ENCODE measurements at places on chromosomes 11 and 22.
A peak's percentile ranks its signal among the peaks of the same experiment; 100 is the strongest.

- no peak for DNase-seq
Measured at GRCh38 chr11:15720460-15720859, 605.7 kb downstream of the INSC start.

- peak; percentile 64 for DNase-seq
Measured at GRCh38 chr11:122779047-122779629, 59.2 kb upstream of the CRTAM start.

- DNase-seq = no peak
Measured at GRCh38 chr11:128133501-128133900, 453.9 kb downstream of the ETS1 start.

DNA sequence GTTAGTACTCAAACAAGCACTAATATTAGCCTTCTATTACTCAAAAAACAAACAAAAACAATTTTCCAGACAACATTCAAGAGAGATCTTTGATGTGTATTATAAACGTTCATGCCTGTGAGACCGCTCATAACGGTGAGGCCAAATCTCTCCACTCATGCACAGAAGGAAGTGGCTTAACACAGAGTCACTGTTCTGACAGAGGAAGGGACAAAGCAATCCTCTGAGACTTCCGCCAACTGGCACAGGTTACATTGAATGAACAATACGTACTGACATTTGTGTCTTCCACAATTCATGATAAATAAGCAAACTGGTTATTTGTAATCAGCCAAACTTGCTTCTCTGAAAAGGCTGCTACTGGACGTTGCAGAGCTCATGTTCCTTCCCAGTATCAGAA is 30.5 kb downstream of the CHKA start:
- DNase-seq = peak; percentile 50

GRCh38 chr11:94139416-94139815 is 10.8 kb downstream of the PANX1 start:
- no peak for DNase-seq

GRCh38 chr11:20277014-20277413 is 86.5 kb upstream of the HTATIP2 start:
- no peak for DNase-seq

DNA sequence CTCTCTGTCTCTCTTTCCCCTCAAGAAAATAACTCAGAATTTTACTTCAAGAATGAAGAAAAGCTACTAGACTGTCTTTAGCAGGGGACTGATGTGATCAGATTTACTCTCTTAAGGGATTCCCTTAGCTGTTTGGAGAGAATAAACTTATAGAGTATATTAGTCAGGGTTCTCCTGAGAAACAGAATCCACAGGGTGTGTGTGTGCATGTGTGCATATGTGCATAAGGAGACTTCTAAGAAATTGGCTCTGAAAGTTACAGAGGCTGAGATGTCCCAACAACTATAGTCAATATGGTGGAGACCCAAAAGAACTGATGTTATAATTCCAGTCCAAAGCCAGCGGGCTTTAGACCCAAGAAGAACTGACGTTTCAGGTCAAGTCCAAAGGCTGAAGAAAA is 43.1 kb upstream of the ARL14EP start:
- no peak for DNase-seq

DNA sequence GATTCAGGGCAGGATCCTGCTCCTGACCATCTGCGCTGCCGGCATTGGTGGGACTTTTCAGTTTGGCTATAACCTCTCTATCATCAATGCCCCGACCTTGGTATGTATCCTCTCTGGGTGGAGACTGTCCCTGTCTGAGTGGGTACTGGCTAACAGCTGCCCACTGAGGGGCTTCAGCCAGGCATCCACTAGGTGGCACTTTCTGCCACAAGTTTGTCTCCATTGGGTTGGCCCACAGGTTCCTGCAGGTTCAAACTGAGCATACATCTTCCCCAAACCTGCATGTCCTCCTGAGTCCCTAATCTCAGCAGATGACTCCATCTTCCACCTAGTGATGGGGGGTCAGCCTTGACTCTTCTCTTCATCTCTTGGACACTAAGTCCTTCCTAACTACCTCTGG is 4.4 kb downstream of the SLC2A11 start:
- no peak for DNase-seq

DNA sequence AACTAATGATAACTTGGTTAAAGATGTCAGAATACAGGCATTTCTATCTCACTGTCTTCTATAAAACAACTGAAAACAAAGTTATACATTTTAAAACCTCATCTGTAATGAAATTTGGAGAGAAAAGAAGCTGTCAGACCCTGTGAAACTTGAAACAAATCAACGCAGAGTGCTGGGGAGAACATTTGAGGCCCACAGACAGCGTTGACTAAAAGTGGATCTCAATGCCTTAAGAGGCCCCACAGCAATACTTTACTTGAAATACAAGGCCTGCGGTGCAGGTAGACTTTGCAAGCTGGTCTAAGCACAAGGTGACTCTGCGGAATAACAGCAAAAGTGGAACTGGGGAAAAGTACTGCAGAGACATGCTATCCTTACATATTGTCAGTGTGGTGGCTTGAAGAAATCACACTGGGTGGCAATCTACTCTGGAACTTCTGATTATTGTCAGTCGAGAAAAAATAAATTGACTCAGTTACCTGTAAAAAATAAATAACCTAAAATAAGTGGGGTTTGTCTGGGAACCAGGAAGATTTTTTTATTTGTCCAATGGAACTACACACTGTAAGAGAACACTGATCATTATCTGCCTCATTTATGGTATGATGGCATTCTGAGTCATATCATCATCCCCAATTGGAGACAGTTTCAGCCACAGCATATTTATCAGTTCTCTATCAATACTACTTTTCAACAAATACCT is 138.9 kb downstream of the LUZP2 start:
- no peak for DNase-seq

- no peak for DNase-seq
Measured at GRCh38 chr22:23180893-23181720, 798 bp downstream of the BCR start.

DNA sequence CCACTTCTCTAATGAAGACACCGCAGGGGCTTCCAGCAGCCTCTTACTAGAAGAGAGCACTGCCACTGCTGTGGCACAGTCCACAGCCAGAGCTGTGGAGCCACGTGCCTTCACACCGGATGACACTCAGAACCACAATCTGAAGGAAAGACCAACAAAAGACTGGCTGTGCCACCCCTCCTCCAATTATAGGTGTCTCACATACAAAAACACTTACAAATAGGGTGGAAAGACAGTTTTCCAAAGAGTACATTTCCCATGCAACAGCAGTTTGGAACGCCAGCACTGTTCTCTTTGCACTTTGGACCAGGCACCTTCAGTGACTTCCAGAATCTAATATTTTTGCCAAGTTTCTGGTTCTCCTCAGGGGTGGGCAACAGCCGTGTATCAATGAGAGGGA is 38.0 kb upstream of the SLC25A1 start:
- no peak for DNase-seq

- peak; percentile 81 for DNase-seq
Measured at GRCh38 chr11:46308631-46309419, 31.4 kb downstream of the CREB3L1 start.

GRCh38 chr11:40032331-40032730 is 1427.1 kb downstream of the LRRC4C start:
- no peak for DNase-seq

GRCh38 chr11:2746401-2747247 is 46.8 kb upstream of the KCNQ1OT1 start:
- no peak for DNase-seq

DNA sequence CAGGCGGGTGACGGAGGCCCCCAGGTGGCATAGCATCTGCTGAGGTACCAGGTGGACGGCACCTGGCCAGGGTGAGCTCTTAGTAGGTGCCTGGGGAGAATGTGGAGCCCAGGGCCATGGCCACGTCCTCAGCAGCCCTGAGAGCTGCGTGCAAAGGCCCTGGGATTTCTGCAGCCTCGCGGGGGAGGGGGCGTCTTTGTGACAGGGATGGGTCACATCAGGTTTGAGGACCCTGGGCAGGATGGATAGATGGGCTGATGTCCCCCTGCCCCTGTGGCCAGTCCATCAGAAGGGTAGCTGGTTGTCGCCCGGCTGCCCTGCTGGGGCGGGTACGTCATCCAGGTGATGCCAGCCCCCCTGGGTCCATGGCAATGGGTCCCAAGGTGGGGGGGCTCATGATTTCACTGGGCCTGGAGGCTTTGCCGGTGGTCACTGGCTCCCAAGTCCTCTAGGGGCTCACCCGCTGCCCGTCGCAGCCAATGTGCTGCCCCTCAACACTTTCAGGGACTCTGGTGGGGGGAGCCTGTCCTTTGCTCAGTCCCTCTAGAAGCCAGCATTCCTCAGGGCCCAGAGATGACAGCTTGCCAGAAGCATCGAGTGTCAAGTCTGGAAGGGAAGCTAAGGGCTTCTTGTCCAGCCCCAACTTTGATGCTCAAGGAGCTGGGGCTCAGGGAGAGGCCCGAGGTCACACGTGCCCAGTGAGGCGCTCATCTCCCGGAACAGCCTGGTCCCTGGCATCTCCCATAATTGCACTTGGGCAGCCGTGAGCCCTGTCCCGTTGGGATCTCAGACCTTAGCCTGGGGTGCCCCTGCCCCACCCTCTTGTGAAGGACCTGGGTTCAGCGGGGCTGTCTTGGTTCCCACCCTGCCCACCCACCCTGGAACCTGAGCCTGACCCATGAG is 777 bp downstream of the TBX10 start:
- DNase-seq = no peak

GRCh38 chr11:100188137-100188783 is 498.8 kb upstream of the ARHGAP42 start:
- DNase-seq = no peak

- DNase-seq = no peak
Measured at GRCh38 chr22:39489094-39490068, 12.7 kb upstream of the MIEF1 start.

- DNase-seq = peak; percentile 97
Measured at GRCh38 chr22:37643225-37643847, 3.9 kb downstream of the SH3BP1 start.

GRCh38 chr11:11876458-11876857 is 34.7 kb downstream of the USP47 start:
- DNase-seq = no peak

GRCh38 chr11:45905095-45905494 is 2.0 kb downstream of the FREY1 start:
- DNase-seq = no peak

DNA sequence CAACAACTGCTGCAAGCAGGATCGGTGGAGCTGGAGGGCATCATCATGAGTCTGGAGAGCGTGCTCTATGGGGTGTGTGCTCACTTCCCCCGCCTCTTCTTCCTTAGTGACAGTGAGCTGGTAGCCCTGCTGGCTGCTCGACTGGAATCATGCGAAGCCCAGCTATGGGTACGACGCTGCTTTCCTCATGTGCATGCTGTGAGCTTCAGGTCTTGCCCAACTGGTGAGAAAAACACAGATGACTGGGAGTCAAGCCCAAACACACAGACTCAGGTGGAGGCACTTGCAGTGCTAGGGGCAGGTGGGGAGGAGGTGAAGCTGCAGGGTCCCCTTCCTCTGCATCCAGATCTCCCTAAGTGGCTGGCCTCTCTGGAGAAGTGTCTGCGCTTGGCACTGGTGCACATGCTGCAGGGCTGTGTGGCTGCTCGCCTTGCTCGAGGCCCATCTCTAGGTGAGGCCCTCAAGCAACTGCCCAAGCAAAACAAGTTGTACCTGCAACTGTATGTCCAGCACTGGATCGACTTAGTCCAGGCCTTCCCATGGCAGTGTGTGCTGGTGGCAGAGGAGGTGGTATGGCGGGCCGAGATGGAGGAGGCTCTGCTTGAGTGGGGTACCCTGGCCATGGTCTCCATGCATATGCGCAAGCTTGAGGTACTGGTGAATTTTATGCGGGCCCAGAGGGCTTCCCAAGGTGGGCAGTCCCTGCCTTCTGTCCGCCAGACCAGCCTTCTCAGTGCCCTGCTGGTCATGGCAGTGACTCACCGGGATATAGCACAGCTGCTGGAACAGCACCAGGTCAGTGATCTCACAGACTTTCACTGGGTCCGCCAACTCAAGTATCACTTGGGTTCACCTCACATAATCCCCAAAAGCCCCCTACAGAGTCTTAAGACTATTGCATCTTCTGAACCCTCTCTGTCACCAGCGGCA is 48.1 kb downstream of the DNHD1 start:
- DNase-seq = no peak

- no peak for DNase-seq
Measured at GRCh38 chr11:124394408-124394807, 4.4 kb downstream of the OR8B3 start.

DNA sequence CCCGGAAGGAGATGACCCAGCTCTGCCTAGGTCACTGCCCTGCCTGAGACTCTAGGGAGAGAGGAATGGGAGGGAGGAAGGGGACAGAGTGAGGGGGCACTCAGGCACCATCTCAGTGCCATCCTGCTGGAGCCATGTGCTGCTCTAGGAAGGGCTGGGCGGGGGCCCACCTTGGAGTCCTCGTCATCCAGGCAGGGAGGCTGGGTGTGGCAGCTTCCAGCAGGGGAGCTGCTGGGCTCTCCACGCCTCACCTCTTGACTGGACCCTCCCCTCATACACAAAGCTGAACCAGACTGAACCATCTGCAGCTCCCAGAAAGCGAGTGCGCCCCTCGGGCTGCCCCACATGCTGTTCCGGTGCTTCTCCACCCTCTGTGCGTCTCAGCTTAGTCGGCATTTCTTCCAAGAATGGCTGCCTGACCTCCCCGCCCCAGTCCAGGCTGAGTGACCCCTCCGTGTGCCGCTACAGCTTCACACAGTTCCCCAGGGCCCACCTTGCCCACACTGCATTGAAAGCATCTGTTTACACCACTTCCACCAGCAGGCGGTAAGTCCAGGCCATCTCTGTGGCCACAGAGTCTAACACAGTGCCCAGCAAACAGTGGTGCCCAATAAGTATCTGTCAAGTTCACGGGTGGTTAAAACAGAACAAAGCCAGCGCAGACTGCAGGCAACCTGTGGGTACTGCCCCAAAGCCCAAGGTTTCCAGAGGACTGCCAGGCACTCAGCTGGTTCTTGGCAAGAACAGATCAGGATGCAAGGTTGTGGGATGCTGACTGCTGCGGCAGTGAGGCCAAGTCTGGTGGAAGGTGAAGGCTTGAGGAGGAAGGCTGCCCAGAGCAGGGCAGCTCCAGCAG is 9.4 kb upstream of the TRIM29 start:
- DNase-seq = no peak

DNA sequence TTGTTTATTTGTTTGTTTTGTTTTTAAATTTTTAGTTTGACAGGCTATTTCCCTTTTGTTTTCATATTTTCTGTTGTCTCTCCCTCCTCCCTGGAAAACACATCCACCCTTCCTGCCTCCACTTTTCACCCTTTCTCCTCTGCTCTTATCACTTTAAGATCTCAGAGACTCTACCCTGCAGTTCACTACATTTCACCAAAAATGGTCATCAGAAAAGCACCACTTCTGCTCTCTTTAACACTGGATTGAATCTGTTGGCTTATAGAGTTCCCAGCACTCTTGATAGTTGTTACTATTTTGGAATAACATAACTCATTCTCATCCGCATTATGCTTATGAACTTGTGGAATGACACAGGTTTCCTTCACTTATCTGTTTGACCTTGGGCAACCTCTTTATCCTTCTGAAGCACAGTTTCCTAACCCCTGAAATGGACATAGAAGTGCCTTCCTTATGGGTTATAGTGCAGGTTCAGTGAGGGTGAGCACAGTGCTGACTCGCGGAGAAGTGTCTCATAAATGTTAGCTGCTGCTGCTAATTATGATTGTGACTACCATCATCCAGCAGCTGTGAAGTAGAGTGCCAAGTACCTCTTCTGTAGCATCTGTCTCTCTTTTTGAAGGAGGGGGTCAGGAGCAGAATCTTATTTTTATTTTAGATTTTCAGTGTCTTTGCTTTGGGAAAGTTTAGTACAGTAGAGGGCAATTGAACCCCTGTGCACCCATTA is 15.0 kb downstream of the TEAD1 start:
- no peak for DNase-seq

- DNase-seq = no peak
Measured at GRCh38 chr11:79358258-79358657, 82.6 kb downstream of the TENM4 start.

- DNase-seq = no peak
Measured at GRCh38 chr11:79159657-79160450, 281.0 kb downstream of the TENM4 start.

Measured in inflammatory macrophage treated with lipopolysaccharide for 1 hour (primary cell).